CD14-positive monocyte (primary cell): ENCODE measurements at places on chromosomes 1 and 21. TPM values are rescaled to one million over a fixed set of nuclear protein-coding genes. Genes with fewer than 3 reads are reported as not detected.

GRCh38 chr1:233598891-233599541, 14.9 kb upstream of the KCNK1 start:
- DNase-seq = no peak

GRCh38 chr1:179709841-179710329, 33.2 kb upstream of the FAM163A start:
- DNase-seq = peak; percentile 26

GRCh38 chr21:43208561-43209332, 39.9 kb downstream of the CRYAA start:
- no peak for DNase-seq

DNA sequence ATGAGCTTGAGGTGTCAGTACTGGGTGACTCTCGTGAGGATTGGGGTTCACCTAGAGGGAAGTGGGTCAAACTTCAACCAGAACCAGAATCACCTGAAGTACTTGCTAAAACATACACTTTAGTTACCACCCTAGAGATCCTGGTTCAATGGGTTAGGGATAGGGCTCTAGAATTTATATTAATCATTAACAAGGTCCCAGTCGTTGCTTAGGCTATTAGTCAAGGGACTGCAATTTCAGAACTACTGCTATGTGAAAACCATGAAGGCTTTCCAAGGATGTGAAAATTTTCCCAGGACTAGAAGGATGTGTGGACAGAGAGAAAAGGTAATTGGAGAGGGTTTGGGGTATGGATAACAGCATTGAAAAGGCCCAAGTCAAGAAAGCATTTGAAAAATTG, 162.6 kb downstream of the GRIK1 start:
- no peak for DNase-seq

- no peak for DNase-seq
Observed at GRCh38 chr1:99218572-99218971, 45.7 kb upstream of the PLPPR4 start.

GRCh38 chr21:35885942-35886541, 174.3 kb downstream of the SETD4 start:
- no peak for DNase-seq

GRCh38 chr1:203305809-203306088, 430 bp downstream of the BTG2 start:
- no peak for DNase-seq

UBXN10 gene
- 0.14 and 0.16 TPM in 2 replicates for polyA plus RNA-seq

PYHIN1 gene
- 0.44 TPM for polyA plus RNA-seq

SYT6 gene
- not detected for polyA plus RNA-seq

MIXL1 gene
- not detected in 2 replicates for polyA plus RNA-seq

PADI4 gene
- 164 TPM for polyA plus RNA-seq

CFAP141 gene
- polyA plus RNA-seq = not detected

ZMYND12 gene
- 1.3 TPM for polyA plus RNA-seq
